Occipital lobe (tissue), 3 donors: ENCODE measurements at places on chromosomes 1 and 21.

DNA sequence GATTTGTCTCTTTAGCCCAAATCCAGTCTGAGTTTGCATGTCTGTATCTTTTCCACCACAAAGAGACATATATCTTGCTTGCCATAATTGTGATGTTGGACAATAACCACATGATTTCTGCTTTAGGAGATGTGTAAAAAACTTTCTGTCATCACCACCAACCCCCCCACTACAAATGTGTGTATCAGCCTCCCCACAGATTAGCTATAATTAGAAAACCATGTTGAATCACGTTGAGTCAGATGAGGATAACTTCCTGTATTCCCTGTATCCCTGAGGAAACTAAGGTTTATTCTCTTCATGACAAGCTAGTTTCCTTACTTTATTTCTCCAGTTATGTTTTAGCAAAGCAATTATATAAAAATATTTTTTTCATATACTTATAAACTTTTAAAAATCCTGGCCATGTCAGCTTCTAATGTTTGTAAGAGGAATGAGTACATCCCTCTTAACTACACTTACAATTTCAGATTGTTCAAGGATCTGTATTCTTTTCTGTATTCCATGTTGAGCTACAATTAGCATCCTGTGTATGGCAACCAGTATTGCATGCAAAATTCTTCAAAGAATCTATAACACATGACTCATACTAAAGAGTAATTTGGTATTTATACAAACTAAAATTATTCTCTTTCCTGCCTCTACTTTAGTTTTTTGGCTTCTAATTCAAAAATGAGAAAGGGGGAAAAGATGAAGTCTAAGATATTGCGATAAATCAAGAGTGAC is 143.0 kb downstream of the FMN2 start:
- no peak for DNase-seq

DNA sequence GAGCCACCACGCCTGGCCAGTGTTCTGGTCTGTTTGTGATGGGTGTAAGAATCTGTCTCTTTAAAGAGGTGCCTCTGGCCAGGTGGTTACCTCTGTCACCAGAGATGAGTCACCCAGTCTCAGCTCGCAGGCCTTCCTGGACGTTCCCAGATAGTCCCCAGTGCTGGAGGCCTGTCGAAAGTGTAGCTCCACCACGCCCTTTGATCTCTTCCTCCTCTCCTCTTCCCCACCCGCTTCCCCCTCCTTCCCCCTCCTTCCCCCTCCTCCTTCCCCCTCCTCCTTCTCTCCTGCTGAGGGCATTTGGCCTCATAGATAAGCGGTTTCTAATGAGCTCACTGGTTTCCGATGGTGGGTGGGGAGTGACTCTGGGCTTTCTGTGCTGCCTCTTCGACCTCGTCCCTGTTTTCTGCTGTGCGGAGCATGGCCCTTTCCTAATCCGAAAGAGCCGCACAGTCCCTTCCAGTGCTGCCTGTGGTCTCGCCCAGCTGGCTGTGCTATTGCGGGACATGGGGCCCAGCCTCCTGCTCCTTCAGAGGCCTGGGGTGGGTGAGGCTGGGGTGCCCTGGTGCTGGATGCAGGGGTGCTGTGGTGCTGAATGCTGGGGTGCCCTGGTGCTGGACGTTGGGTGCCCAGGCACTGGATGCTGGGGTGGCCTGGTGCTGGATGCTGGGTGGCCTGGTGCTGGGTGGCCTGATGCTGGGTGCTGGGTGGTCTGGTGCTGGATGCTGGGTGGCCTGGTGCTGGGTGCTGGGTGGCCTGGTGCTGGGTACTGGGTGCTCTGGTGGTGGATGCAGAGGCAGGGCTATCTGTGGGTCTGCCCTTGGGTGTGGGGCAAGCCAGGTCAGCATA is 19.2 kb downstream of the AGPAT3 start:
- DNase-seq = no peak

- no peak for DNase-seq
Observed at GRCh38 chr1:236201786-236202185, 59.4 kb downstream of the GPR137B start.

- no peak for DNase-seq
Observed at GRCh38 chr1:73998348-73998959, 199.5 kb downstream of the LRRIQ3 start.

- DNase-seq = no peak
Observed at GRCh38 chr1:204453141-204453772, 41.3 kb downstream of the PIK3C2B start.

- DNase-seq = no peak
Observed at GRCh38 chr1:153633161-153633753, 609 bp upstream of the CHTOP start.

GRCh38 chr1:93694039-93694438 is 12.4 kb upstream of the BCAR3 start:
- no peak for DNase-seq

DNA sequence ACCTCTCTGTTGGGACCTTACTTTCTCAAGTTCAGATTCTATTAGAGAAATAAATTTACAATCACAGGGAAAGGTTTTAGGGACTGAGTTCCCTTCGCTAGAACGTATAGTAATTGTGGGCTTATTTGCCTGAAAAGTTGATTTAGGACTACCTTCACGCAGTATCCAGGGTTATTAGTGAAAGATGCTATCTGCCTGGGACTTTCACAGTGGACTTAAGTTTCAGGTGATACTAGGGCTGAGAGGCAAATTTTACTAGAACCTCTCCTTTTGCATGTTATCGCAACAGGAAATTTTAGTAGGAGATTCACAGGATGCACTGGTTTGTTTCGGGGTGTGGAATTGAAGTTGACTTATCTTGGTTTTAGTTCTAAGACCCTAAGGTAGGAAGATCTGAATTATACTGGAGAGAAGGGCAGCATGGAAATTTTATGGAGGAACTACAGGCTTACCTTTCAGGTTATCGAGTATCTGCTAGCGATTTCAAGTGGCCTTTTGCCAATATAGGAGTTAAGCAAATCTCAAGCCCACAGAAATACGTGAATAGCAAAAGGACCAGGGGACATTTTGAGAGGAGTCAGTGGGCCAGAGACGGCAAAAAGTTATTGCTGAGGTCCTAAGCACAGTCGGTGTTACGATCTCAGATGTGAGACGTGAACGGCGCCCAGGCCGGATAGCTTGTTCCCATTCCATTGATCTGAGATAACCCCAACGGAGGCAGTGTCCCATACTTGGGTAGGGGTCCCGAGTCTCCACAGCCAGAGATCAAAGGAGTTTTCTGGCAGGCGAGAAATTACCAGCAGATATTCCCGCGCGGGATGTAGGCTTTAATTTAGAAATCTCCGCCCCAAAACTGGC is 723 bp upstream of the GNAI3 start:
- DNase-seq = no peak

- DNase-seq = no peak
Observed at GRCh38 chr1:230502306-230502705, 76.2 kb upstream of the PGBD5 start.

- no peak for DNase-seq
Observed at GRCh38 chr1:97190326-97190725, 468.7 kb downstream of the PTBP2 start.

DNA sequence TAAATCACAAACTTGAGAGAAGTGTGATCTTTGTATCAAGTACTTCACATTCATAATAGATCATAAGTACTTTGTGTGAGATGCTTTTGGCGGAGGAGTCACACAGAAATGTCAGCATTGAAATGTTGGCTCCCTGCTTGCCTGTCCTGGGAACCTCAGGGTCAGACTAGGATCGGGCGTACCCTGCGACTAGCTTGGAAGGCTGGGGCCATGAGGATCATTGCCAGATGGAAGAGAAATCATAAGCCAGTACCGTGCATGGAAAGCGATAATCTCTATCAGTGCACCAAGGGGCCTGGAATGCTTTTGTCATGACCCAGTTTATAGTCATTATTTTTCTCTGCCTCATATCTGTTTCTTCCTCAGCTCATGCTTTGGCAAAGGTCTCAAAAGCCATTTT is 35.5 kb downstream of the MTR start:
- DNase-seq = no peak

GRCh38 chr1:10693497-10694273 is 102.8 kb downstream of the CASZ1 start:
- no peak for DNase-seq

- DNase-seq = no peak
Observed at GRCh38 chr1:16082283-16083038, 9.0 kb upstream of the FAM131C start.

GRCh38 chr1:28249013-28249865 is 10.1 kb upstream of the SESN2 start:
- no peak for DNase-seq

GRCh38 chr1:70818401-70818800 is 229.2 kb downstream of the PTGER3 start:
- DNase-seq = no peak

GRCh38 chr1:25046194-25046532 is 116.1 kb upstream of the RUNX3 start:
- no peak for DNase-seq

- no peak for DNase-seq
Observed at GRCh38 chr21:41363370-41364270, 1.8 kb downstream of the MX2 start.

- DNase-seq = no peak
Observed at GRCh38 chr1:97013941-97014340, 292.4 kb downstream of the PTBP2 start.

DNA sequence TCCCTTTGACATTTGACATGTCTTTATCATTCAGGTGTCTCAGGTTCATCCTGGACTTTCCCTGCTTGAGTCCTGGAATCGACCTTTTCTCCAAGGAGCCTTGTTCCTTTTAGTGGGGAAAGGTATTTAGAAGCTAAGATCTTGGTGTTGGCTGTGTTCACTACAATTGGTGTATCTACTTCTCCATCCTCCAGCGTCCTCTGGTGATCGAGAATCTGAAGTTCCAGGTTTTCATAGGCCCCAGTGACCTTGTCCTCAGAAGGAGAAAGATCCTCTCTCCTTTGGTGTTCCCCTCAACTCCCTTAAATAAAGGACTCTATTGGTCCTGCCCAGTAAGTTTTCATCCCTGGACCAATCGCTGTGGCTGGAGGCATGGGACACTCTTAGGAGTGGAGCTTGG is 22.1 kb downstream of the MROH7 start:
- DNase-seq = no peak

DNA sequence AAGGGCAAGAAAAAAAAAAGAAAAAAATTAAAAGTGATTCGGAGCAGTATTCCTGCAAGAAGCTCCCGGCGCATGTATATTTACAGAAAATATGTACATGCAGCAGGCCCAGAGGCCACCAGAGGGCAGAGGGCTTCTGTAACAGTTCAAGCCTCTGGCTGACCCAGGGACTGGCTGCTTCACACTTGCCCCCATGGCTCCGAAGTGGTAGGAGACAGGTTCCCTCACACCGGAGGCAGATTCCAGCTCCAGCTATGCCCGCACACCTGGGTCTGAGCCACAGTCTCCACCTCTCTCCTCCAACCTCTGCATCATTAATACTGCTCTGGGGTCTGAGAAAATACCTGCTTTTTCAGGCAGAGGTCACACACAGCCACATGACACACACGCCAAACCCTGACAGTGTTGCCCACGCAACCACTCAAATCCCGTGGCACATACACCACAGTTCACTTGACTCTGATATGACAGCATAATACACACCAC is 2.2 kb upstream of the ARHGAP30 start:
- no peak for DNase-seq

DNA sequence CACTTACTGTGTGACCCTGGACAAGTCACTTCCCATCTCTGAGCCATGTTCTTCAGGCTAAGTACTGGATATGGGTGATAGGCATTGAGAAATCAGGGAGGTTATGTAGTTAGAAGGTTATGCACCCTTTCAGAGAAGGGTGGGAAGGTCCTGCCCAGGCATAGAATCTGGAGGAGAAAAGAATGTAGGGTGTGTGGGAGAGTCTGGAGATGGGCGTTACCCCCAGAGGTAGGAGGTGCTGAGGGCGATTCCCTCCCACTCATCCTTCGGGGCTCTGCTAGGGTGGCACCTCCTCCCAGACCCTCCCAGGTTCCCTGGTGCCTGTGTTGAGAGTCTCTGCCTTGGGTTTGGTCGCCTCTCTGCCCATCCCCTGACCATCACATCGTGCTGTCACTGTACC is 51.1 kb downstream of the IGSF21 start:
- no peak for DNase-seq

DNA sequence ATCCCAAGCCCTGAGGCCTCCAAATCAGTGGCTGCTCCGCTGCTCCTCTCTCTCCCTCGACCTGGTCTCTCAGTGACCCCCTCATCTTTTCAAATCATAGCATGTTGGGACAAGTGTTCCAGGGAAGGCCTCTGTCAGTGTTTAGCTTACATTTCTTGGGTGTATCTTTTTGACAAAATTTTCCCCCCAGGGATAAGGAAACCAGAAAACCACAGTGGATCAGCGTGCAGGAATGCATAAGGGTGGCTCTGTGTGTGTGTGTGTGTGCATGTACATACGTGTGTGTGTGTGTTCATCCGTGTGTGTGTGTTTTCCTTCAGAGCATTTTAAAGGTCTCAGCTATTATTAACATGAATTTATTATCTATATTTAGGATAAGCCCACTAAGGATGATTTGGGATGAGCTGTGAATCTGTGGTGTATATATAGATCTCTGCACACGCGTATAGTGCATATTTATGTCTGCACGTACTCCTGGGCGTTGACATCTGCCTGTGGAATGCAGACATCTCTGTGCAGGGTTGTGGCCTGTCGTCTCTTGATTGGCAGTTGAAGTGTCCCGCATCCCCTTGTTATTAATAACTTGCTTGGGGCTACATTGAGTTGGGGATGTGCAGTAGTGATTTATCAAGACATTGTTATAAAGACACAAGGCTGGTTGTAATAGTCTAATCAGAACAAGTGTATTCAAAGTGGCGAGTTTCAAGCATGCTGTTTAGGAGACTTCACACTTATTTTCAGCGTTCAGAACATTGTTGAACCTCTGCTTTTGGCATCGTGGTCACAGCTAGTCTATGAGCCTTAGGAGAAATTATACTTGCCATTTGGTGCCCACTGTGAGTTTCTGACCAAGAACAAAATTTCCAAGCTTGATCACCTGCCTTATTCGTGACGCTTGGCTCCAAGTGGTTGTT is 55.6 kb downstream of the GALNT2 start:
- DNase-seq = no peak

GRCh38 chr1:41455479-41456332 is 28.8 kb downstream of the EDN2 start:
- DNase-seq = no peak

GRCh38 chr1:56754708-56755479 is 64.3 kb downstream of the FYB2 start:
- no peak for DNase-seq

DNA sequence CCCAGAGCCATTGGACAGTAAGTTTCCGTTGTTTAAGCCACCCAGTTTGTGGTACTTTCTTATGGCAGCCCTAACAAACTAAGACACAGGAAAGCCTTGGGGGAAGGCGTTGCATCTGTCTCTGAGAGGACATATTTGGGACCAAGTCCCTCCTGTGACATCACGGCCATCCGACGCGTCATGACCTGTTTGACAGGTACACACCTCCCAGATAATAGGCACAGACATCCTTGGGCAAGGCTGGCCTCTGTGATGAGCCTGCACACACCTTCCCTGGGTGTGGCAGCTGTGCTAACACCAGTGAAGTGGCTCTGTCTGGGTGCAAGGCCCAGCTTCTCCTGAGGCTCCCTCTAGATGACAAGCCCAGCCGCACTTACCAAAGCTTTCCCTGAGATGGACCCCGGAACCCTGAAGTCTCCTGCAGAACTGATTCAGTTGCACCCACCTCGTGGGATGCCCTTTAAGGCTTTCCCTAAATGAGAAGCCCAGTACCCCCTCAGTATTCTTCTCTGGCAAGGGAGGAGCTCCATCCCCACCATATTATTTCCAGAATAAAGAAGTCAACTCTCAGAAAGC is 136.5 kb downstream of the ZSCAN20 start:
- no peak for DNase-seq

- no peak for DNase-seq
Observed at GRCh38 chr1:67843746-67844145, 10.5 kb upstream of the GNG12 start.

- no peak for DNase-seq
Observed at GRCh38 chr1:40273547-40274166, 15.6 kb downstream of the ZMPSTE24 start.

- DNase-seq = no peak
Observed at GRCh38 chr1:79431340-79431739, 424.8 kb upstream of the ADGRL4 start.
